NCI-H1092 treated with DMSO at 0.1 percent for 48 hours (cell line): ENCODE measurements at places on chromosomes 6 and 20.

DNA sequence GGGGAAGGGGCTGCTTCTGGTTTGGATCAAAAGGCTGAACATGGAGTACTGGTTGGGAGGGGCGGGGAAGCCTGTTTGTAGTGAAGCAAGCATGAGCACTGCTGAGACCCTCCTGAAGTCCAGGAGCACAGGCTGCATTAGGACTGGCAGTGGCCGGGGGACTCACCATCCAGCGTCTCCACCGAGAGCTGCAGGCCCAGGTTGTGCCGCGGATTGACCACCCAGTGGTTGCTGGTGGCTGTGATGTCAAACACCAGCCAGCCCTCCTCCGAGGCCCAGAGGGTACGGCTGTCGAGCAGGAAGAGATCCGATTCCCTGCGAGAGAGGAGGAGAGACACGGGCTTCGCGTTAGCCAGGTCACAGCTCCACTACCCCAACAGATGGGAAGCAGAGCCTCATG is 64.1 kb downstream of the BMP7 start:
- no peak for DNase-seq

DNA sequence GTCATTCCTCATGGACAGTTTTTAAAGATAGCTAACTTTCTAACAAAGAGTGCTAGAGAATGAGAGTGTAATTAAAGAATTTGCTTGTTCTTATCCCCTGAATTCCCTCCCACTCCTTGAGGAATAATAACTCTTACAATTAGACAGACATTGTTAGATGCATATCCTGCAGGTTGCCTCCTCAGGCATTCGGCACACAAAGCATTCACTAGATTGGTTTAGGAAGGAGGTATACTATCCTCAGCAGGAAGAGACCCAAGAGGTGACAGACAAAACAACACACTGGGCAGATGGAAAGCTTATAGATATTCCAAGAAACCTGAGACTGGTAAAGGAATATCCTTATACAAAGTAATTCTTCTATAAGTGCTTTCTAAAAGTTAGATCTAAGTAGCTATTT is 109.1 kb upstream of the FAM184A start:
- DNase-seq: no peak

GRCh38 chr20:37777012-37777950 is 83.5 kb downstream of the CTNNBL1 start:
- peak; percentile 45 for DNase-seq

DNA sequence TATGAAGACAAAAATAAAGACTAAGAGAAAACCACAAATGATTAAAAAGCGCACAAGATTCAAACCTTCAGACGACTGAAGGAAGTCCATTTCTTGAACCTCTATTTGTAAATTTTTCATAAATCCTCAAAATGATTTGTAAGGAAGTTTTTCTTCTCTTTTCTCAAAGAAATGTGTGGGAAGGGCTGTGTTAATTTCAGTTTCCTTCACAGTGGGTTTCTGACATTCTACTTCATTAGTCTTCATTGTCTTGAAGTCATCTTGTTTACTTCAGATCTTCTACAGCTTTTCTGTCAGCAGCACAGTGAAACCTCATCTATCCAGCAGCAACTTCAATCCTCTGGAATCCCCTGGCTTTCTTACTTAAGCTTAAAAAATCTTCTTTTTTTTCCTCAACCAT is 87.6 kb upstream of the MYLIP start:
- DNase-seq: no peak

DNA sequence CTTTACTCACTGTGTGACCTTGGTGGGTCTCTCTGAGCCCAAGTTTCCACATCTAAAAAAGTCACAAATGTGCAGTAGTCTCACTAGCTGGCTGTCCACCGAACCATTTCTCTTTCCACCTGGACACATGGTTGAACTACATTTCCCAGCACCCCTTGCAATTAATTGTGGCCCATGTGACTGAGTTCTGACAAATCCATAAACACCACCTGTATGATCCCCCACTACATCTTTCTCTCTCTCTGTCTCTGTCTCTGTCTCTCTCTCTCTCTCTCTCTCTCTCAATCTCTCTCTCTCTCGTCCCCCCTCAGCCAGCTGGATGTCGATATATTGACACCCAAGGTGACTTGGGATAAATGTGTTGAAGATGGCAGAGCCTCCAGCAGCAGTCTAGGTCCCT is 42.8 kb downstream of the SNHG17 start:
- no peak for DNase-seq

GRCh38 chr6:87574237-87574804 is 15.5 kb downstream of the RARS2 start:
- DNase-seq: peak; percentile 0

DNA sequence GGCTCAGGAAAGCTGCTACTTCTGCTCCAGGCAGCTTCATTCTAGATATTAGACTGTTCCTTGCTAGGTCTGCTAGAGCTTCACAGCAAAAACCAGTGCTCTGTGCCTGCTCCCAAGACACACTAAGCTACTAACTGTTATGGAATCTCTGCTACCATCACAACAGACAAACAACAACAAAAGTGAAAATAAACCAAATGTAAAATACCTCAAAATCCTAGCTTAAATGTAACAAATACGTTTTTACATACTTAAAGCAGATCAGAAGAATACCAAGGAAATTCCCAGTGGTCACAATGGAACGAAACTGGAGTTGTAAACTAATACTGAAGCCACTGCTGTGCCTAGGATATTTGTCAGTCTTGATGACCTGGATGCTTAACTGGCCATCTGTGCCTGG is 84.6 kb upstream of the EZR start:
- DNase-seq: no peak

GRCh38 chr6:120966321-120966720 is 368.0 kb downstream of the TBC1D32 start:
- DNase-seq: no peak

GRCh38 chr6:168225471-168225911 is 94.1 kb downstream of the DACT2 start:
- no peak for DNase-seq

DNA sequence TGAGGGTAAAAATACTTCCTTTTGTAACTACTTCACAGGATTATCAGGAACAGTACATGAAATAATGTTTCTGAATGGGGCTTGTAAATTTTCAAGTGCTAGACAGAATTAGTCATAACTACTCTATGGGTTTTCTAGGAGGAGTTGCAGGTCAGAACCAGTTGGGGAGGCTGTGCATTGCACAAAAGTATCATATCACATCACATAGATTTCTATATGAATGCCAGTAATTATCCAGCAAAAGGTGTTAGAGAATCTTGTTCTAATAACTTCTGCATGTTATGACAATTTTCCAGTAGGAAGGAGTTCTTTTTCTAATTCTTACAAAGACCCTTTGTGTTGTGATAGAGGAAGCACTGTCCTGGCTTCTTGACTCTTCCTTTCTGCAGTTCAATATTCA is 551.6 kb downstream of the COL12A1 start:
- no peak for DNase-seq

- no peak for DNase-seq
Observed at GRCh38 chr6:31725502-31726350, 2.6 kb downstream of the MPIG6B start.

DNA sequence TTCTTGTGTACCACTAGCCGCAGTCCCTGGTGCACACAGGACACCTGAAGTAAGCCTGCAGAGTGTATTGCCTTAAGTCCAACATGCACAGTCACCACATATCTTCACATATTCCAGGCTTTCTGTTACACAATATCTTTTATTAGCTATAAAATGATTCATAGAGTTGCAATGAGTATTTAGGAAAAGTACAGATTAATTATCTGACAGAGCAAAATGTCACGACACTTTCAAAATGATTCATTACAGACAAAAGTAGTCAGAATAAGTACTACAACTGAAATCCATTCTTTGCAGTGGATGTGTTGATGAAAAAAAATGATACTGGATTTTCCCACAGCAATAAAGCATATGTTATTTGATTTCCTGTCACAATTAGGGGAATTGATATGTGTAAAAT is 199.5 kb upstream of the ASCC3 start:
- DNase-seq: no peak

GRCh38 chr6:155041741-155042279 is 46.7 kb downstream of the TIAM2 start:
- DNase-seq: no peak

- no peak for DNase-seq
Observed at GRCh38 chr20:1310506-1311190, 18.3 kb downstream of the SDCBP2 start.

DNA sequence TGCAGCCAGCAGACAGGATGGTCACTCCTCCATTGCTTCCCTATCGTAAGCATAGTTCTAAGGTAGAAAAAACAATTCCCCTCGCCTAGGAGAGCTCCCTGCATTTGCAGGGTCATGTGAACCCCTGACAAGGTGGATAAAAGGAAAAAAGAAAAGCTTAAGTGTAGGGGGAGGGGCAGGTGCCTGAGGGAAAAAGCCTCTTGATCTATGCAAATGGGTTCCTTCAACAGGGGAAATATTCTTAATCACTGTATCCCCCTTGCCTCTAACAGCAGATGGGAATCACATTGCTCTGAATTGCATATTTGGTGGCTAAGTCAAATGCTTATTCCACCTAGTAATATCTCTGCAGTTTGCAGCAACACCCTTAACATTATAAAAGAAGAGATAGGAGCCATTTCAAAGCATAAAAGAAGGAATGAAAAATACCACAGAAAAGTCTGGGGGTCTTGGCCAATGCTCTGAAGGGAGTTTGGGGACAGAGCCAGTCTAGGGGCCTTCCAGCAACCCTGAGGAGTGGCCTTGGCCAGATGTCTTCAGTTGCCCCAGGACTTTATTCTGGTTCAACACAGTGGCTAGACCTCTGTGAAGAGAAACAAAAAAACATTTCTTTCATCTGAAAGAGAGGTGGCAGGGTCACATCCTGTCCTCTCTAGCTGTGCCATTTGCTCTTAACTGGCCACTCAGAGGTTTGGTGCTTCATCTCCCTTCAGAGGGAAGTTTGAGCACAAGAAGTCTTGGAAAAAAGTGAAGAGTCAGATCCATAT is 660.4 kb upstream of the GJE1 start:
- DNase-seq: no peak

DNA sequence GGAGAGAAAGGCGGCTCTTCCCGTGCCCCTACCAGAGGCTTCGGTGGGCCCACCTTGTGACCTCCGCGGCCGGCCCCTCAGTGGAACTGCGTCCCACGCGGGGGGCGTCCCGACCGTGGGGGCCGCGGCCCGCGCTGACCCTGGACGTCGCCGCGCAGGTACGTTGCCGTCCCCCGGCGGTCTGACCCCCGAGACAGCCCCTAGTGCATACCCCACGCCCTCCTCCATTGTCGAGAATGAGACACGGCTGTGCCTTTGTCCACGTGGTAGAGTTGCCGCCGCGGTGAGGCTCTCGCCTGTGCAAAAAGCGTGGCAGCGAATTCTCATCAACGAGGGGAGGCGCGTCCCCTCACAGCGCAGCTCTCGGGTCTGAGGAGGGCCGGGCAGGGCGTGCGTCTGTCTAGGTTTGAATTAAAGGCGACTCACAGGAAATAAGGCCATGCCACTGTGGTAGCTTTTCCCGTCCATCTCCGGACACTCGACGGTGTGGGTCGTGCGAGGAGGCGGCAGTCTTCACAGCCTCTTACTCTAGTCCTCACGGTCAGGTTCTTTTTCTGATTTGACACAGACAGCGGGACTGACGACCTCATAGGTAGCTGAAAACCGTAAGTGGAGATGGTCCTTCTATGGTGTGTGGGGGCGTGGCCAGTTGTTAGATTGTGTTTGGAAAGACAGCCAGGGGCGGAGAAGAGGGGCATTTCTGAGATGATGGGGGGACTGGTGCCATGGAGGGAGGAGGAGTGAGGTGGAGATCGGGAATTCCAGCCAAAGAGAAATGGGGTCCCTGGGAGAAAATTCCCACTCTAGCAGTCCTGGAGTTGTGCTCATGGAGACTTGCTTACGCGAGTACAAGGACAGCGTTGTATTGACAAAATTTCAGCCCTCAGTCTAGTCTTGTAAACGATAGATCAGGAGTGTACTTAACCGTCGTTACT is 580 bp downstream of the NXT1 start:
- peak; percentile 54 for DNase-seq

GRCh38 chr6:43715056-43715788 is 27.6 kb upstream of the MRPS18A start:
- DNase-seq: no peak
